NCI-H2171 (cell line): ENCODE measurements at places on chromosomes 1 and 21.

DNA sequence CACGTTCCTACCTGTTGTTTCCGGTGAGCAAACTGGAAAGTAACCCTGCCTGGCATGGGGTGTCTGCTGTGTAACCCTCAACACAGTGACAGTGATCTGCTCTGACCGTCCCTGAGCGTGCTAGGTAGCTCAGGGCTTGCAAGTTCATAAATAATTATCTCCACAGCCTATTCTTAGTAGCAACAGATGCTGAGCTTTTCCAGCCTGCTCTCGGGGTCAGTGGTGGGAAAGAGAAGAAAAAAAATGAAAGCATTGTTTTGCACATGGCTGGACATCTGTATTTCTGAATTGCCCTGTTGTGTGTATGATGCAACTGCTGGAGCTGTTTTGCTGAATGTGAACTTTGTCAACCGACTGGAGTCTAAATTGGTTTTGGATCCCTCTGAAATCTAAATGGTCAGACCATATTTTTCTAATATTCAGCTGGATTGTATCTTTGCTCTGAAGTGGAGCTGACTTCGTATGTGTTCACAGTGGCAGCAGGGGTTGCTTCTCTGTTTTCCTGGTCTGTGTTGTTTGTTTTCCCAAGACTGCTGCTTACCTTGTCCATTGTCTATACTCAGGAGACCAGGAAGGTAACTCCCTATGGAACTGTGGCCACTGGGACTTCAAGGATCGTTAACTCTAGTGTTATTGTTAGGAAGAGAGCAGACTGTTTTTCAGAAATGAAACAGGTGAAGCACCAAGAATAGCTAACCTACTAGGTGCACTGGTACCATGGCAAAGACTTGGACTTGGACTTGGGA is 27.0 kb downstream of the TGFB2 start:
- DNase-seq = no peak

DNA sequence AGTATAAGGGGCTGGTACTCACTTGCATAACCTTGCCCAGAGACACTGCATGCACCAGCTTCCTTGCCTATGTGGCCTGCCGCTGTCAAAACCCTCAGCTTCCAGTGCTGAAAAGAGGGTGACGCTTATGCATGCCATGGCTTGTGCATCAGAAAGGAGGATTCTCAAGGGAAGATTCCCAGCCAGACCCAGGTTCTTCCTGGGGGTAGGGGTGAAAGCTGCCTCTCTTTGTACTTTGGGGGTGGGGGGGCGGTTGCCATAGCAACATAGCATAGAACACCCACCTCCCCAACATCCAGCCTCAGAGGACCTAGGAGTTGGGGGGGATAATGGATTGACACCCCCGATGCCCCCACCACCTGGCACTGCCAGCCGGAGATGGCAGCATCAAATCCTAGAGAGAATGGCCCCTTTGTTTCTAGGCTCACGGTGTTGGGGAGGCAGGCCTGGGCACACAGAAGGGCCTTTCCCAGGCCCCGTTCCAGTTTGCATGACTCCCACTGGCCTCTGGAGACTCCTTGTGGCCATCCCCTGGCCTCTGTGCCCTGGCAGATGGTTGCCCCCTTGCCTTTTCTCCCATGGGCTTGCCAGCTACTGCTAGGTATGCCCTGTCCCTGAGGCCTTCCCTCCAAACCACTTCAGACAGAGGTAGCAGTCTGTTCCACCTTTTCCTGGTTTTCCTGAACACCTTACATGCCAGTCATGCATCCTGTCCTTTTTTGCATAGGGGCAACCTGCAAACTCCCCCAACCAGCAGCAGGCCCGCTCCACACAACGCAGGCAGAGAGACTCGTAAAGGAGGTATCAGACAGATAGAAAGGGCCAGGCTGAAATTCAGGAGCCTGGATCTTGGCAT is 44.6 kb downstream of the RHBG start:
- DNase-seq = peak; percentile 48

DNA sequence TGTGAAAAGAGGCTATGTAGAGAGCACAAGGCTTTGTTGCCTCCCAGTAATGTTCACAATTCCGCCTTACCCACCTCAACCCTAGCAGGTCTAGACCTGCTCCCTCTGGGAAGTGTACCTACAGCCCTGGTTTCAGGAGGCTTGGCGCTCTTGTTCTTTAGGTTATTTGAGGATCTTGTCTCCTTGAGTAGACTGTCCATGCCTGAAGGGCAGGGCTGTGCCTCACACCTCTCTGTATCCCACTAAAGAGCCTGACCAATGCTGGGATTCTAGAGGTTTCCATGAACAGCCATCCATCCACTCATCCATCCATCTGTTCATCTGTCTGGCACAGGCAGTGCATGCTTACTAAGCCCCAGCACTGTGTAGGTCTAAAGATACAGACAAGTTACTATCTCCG is 1.0 kb downstream of the RAB7B start:
- DNase-seq = no peak

DNA sequence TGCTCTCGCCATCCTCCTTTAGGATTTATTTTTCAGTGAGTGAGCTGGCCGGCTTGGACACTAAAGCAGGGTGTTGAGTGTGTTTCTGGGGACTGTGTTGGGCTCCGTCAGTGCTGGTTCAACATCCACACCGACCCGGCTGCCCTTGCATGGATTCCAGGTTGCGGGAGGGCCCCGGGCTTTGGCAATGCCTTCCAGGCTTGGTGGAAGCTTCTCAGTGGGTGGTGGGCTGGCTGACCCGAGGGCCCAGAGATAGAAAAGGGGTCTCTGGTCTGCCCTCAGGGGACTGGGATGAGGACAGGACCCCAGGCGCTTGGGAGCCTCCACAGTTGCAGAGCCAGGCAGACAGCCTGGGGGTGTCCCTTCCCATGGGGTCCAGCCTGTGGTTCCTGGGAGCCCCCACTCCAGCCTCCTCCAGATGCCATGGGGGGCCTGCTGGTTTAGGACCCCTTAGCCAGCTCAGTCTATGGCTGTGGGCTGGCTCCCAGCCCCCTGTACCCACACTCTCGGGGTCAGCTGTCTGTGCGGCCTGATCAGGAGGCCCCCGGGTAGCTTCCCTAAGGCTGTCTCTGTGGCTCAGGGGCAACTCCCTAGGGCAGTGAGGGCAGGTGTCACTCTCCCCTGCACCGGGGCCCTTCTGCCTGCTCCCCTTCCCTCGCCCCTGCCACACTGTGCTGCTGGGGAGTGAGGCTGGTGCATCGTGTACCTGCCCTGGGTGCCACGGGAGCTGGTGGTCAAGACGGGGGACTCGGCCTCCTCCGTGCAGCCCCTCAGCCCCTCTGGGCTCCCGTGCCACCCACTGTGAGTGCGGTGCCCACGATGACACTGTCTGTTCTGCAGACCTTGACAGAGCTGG is 16.5 kb downstream of the PDXK start:
- DNase-seq = no peak

- DNase-seq = no peak
Observed at GRCh38 chr21:29637553-29637952, 302.2 kb downstream of the GRIK1 start.

DNA sequence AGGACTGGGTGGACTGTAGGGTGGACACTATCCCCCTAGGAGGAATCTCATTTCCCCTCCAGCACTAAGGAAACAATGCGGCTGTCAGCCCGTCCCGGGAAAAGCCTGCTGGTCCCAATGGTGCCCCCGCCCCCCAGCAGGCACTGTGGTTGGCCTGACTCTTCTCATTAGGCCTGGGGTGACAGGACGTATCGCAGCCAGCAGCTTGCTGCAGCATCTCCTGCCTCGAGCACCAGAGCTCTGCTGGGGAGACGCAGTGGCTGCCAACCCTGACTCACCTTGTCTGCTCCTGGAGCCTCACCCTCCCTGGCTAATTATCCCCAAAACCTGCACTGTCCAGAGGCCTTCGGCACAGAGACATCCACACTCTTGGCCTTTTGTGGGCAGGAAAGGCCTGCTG is 115.1 kb upstream of the GJB5 start:
- DNase-seq = no peak

DNA sequence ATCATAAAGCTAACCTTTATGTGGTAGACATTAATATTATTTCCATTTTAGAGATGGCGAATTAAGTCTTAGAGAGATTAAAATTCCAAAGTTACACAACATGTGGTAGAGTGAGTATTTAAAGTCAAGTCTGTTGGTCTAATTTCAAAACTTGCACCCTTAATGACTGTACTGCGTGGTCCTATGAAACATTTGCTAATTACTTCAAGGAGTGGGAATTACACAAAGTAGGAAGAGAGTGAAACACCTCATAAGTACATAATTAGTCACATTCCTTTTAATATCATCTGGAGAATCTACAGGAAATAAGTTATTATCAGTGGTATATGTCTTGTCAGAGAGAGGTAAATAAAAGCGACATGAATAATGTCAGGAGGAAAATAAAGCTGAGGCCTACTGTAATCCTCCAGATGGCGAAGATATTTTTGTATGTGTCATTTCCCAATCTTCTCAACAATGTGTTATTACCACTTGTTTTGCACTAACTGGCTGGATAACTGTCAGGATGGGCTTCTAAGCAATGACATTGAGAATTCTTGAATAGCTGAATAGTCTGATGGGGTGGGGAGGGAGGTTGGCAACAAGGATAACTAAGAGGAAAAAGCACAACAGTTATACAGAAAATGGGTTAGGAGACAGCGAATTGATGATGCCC is 95.5 kb downstream of the TNFSF18 start:
- DNase-seq = no peak
